A172 (cell line): ENCODE measurements at places on chromosomes 3 and 15. TPM values are rescaled to one million over a fixed set of nuclear protein-coding genes. Genes with fewer than 3 reads are reported as not detected.

DNA sequence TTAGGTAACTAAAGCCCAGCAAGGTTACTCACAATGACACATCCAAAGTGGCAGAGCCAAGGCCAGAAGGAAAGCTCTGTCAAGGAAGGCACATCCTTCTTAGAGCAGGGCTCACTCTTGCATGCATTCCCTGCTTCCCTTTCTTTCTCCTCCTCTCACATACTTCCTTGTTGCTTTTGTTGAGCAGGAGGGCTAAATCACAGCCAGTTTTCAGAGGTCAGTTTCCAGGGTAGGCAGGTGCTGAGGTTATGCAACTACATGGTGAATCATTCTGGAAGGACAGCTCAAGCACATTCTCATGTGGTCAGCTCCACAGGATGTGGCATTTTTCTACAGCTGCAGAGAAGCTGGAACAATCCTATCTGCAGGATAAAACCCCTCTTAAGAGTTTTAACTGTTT lies 275.6 kb downstream of the ZNF621 start:
- peak; percentile 92 for DNase-seq

DNA sequence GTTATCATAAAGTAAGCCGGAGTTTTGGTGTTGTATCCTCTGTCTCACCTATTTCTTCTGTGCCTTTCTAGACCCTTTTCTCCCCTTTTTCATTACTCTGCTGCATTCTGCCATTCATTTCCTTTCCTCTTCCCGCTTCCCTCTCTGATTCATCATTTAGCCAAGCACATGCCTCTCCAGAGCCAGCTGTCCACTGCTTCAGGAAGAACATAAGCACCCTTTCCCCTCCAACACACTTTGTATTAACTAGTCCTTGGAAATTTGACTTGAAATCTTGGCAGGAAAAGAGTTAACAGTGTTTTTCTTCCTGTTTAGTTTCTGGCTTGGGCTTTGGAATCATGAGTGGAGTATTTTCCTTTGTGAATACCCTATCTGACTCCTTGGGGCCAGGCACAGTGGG lies 9.7 kb downstream of the APH1B start:
- DNase-seq, result no peak

The CLDN18 gene
- 0.07 and 0.26 TPM in 2 replicates for total RNA-seq

GRCh38 chr3:14256046-14256445 lies 77.4 kb downstream of the LSM3 start:
- no peak for DNase-seq

The LSM3 gene
- 45.3 and 49.4 TPM in 2 replicates for total RNA-seq

- DNase-seq, result no peak
Observed at GRCh38 chr3:151328298-151328995, 902 bp downstream of the P2RY13 start.

DNA sequence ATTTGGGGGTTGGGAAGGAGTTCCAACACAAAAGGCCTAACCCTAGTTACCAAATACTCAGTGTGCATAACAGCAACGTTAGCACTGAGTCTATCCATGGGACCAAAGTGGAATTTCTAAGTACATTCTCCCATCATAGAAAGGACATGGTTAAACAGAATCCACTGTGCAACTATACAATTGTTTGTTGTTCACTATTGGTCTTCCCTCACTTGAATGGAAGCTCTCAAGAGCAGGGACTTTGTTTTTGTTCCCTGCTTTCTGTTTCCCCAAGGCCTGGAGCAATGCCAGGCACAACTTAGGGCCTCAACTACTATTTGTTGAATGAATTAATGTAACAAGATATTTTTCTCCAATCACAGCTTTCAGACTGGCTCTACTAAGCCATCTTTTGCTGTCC lies 25.6 kb downstream of the COL8A1 start:
- no peak for DNase-seq

GRCh38 chr3:64095802-64096201 lies 72.5 kb upstream of the PSMD6 start:
- no peak for DNase-seq

DNA sequence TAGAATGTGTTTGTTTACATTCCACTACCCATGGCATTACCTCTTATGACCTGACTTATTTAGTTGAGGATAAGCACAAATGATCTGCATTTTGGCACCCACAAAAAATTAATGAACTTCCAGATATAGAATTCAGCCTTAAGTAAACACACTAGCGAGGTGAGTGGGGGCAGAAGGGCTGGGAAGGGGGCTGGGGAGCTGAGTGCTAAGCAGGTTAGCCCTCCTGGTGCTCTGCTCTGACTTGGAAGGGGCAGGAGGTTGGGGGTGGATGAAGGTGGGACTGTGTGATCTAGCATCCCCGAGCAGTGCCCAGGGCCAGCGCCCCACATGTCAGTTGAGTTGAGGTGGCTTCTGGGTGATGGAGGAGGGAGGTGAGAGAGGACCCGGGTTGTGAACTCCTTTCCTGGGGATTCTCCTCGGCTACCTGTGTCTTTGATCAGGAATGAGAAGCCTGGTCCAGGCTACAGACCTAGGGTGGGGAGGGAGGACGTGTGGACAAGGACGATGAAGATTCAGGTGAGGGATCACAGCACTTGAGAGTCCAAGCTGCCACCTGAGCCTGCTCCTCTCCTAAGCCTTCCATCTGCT lies 178.6 kb upstream of the SMAD3 start:
- no peak for DNase-seq

GRCh38 chr3:8769088-8769822 lies at the start of gene OXTR:
OXTR (minus strand) TSS chr3:8769613; CDS start chr3:8768187, 1,426 bp downstream.
- DNase-seq, result peak; percentile 82

- no peak for DNase-seq
Observed at GRCh38 chr3:78178209-78178608, 1138.3 kb downstream of the ROBO2 start.

GRCh38 chr15:77731067-77731466 lies 98.4 kb upstream of the LINGO1 start:
- no peak for DNase-seq

- peak; percentile 35 for DNase-seq
Observed at GRCh38 chr3:59052803-59053411, 3.1 kb upstream of the CFAP20DC start.

DNA sequence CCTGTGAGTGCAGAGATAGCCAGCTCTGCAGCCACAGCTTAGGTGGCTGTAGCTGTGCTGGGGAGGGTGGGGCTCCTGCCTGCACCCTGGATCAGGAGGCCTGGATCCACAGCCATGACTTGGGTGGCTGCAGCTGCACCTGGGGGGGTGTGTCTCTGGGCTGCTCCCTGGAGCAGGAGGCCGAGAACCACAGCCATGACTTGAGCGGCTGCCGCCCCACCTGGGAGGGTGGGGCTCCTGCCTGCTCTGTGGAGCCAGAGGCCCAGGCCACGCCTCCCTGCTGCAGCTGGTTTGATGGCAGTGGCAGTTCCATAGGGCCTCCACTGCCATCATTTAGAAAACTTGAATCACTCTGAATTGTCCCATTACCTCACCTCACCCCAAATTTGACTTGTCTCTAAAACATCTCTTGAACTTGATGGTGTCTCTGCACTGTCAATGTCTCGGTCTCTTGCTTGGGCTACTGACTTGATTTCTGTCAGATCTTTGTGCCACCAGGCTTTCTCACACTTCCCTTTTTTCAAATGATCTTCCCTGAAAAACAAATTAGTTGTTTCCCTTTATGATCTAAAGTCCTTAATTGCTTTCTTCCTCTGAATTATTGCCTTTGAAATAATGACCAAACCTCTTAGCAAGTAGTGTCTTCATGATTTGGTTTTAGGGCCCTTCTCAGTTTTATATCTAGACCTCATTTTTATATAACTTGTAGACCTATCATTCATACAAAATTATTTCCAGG lies 313.2 kb upstream of the MME start:
- DNase-seq, result no peak

DNA sequence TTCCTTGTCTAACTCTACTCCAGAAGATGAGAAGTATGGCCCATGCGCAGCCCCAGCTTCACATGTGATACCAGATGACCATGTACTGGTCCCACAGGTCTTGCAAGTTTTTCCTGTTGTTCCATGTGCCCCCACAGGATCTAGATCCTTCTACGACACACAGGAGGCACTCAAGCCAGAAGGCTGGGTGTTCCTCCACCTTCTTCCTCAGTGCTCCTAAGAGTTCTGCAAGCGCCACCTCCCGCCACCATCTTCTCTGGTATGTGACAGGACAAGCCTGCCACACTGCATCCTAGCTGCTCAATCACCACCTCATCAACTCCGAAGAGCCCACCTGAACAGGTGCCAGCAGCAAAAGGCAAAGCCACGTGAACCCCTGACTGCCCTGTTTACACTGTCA lies 43.1 kb downstream of the XXYLT1 start:
- no peak for DNase-seq

The CELF6 gene
- total RNA-seq, result not detected in 2 replicates

DNA sequence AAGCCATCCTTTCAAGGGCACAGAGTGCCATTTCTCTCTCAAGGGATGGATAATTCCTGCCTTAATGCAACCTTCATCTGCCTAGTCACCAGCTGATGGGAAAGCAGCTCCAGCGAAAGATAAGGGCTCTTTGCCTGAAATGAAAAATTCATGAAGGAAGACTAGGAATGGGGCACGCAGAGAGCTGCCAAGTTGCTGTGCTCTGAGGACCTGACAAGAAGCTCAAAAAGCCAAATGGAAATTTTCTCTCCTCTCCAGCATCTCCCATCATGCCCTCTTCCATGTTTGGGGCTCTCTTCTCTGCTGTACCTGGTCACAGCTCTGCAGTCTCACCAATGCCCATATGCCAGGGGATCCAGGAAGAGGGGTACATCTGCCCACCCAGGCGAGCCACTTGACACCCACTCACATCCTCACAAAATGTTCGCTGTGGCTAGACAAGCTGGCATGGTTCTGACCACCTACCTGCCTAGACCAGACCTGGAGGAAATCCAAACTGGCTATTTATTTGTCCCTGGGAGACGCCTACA lies 29.3 kb upstream of the ABHD2 start:
- DNase-seq, result no peak

DNA sequence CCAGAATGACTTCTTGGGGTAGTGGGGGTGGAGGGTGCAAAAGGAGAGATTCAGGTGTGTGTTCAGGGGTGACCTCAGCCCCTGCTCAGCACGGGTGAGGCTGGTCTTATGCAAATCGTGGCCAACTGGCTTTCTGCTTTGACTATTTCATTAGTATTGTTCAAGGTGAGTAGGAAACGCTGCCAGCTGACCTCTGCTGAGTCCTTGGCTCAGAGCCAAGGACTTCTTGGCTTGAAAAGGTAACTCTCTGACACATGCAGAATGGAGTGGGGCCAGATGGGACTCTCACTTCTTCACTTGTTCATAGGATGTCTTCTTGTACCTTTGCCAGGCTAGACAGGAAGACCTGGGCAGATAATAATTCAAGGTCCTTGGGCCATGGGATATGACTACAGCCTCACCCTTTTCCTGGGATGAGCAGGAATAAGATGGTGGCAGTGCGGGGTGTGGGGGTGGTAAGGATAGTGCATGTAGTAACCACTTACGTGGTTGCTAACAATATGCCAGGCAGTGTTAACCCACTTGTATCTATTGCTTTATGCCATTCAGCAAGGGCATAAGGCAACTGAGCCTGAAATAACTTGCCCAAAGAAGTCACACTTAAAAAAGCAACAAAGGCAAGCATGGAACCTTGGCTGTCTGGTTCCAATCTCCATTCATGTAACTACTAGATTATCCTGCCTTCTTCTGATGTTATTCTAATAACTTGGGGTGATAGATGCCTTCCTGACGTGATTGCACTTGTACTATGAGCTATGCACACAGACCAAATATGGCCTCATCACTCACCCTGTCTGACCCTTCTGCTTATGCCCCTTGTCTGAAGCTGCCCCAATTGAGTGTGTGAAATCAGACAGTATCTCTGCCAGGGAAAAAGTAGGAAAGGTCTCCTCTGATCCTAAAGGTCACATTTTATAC lies 193.1 kb downstream of the NR1D2 start:
- DNase-seq, result no peak

The ISLR2 gene
- not detected in 2 replicates for total RNA-seq

- peak; percentile 57 for DNase-seq
Observed at GRCh38 chr3:71684757-71685386, 40.3 kb downstream of the EIF4E3 start.

DNA sequence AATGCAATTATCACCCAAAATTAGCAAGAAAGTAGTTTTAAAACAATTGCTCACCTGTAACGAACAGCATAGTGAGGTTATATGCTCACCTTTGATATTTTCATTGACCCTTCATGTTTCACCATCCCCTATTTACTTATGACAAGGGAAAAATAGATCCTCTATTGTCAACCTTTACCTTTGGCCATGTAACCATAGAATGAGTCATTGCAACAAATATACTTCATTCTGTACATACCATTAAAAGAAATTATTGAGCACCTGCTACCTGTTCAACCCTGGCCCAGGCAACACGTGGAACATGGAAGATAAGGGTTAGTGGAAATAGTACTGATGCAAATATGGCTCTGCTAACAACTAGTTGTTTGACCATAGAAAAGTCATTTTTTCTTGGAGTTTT lies 20.2 kb downstream of the LSAMP start:
- no peak for DNase-seq

- no peak for DNase-seq
Observed at GRCh38 chr3:64739971-64740631, 52.3 kb upstream of the ADAMTS9 start.

The PLA2G4D gene
- total RNA-seq, result not detected in 2 replicates

- peak; percentile 26 for DNase-seq
Observed at GRCh38 chr3:152466784-152467183, 198.1 kb downstream of the MBNL1 start.

DNA sequence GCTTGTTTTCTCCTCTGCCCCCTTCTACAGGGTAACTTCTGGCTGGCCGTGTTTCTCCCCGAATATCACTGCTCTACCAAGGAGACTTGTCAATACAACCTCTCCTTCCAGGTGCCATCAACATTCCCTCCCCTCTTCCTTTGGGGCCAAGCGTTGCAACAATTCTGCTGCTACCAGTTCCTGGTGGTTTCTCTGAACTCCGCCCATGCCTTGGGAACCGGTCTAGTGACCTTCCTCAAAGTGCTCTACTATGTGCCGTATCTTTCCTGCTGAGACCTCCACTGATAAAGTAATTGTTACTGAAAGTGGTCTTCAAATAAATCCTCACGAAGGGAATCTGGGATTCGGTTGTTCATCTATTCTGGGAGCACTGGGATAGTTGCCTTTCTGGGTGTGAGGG lies 26.2 kb downstream of the PCSK6 start:
- no peak for DNase-seq
